Hippocampal formation (tissue), 2 donors: ENCODE measurements at places on chromosomes 6 and 20.

DNA sequence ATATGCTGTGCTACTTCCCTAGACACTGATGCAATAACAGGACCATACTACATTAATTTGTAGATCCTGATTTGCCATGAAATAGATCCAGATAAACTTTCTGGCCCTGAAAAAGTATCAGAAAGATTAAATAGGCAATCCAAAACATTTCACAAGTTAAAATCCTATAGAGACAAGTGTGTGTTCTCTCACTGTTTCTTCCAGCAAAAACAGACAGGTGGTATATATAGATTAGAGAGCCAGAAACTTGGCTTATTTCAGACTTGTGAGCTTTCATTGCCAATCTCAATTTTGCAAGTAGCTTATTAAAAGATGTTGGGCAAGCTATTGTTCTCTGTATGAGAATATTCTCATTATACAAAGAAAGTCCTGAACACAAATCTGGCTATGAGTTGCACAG lies 289.1 kb upstream of the MANEA start:
- no peak for DNase-seq

DNA sequence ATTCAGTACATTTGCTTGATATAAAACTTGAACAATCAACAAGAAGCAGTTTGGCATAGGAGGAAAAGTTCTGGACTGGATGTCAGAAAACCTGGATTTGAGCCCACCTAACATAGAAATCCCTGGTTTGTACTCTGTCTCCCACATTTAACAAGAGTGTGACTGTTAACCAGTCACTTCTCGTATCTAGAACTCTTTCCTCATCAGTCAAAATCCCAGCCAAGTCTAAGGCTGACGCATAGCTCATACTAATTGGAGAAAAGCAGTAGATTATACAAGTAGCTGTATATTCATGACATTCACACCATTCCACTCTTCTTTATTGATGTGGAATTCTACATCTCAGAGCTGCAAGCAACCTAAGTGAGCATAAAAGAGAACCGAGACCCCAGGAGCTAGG lies 222.7 kb downstream of the PHACTR1 start:
- DNase-seq, result no peak

- DNase-seq, result no peak
These were observed 216.5 kb downstream of the LY86 start for GRCh38 chr6:6804843-6805615.

DNA sequence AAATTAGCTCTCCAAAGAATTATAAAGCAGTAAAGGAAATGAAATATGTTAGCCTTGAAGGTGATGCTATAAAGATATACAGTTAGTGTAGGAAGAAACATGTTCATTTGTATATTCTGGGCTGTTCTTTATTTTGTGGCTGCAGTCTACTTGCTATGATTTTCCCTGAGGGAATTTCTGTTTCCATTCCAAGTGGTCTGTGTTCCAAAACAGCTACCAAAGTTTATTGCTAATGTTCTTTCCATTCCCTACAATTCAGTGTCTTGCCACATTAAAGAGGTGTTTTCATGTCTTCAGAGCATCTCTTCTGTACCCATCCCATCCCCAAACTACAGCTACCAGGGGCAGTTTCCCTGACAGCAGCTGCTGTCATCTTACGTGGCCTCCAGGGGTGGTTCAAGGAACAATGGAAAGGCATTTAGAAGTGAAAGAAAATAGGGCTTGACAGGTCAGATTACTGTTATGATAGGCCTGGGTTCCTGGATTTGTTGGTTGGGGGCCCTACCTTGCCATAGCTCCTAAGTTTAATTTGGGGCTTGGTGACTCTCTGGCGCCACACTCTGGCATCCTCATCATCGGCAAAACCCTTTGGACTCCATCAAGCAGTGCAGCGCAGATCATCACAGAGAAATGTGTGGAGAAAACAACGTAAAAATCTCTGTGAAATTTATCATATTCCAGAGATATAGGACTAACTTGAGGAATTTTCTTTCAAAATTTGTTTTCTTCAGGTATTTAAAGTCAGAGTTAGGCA lies 33.8 kb upstream of the AIG1 start:
- DNase-seq, result peak; percentile 15

GRCh38 chr20:4670469-4670868 lies 51.2 kb upstream of the PRND start:
- DNase-seq, result no peak

DNA sequence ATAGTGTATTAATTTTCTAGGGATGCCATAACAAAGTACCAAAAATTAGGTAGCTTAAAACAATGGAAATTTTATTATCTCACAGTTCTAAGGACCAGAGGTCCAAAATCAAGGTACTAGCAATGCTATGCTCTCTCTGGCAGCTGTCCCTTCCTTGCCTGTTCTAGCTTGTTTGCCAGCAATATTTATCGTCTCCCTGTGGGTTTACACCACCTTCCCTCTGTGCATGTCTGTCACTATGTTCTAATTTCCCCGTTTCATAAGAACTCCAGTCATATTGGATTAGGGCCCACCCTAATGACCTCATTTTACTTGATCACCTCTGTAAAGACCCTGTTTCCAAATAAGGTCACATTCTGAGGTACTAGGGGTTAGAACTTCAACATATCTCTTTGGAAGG lies 217.2 kb downstream of the IBTK start:
- no peak for DNase-seq

DNA sequence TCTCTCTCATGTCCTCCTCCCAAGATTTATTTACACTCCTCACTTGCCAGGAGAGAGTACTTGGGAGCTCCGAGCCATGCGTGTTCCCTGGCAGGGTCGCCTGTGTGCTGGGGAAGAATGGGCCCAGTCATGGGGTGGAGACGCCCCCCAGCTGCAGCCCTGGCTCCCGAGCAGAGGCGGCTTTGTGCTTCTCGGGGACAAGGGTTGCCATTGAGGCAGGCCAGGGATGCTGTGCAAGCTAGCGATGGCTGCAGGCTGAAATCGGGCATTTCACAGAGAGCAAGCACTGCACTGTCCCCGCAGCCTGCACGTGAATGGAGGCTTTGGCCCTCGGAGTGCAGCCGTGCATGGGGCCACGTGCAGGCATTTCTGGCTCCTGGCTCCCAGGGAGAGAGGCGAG lies 23.8 kb downstream of the PHACTR3 start:
- peak; percentile 95 for DNase-seq

GRCh38 chr6:136524339-136524935 lies 25.8 kb downstream of the MAP7 start:
- peak; percentile 49 for DNase-seq

GRCh38 chr6:77092971-77093370 lies 370.3 kb downstream of the HTR1B start:
- DNase-seq, result no peak

DNA sequence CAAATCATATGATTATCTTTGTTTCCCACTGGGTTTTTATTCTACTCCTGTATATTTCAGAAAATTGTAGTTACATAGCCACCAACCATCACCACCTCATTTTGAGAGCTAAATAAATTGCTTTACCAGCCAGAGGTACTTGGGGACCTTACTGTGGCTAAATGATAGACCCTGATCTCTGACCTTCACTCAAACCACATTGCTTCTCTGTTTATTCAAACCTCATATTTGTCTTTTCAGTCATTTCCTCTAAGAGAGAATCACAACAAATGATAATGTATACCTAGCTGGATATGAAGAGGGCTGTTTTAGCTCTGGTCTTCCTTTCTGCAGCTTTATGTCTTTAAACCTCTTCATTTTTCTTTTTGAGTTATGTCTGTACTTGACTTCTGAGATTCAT lies 142.8 kb downstream of the ADGB start:
- DNase-seq, result no peak

- no peak for DNase-seq
These were observed 539.3 kb upstream of the ID4 start for GRCh38 chr6:19297880-19298279.

GRCh38 chr6:113416170-113416569 lies 441.0 kb upstream of the MARCKS start:
- DNase-seq, result no peak

DNA sequence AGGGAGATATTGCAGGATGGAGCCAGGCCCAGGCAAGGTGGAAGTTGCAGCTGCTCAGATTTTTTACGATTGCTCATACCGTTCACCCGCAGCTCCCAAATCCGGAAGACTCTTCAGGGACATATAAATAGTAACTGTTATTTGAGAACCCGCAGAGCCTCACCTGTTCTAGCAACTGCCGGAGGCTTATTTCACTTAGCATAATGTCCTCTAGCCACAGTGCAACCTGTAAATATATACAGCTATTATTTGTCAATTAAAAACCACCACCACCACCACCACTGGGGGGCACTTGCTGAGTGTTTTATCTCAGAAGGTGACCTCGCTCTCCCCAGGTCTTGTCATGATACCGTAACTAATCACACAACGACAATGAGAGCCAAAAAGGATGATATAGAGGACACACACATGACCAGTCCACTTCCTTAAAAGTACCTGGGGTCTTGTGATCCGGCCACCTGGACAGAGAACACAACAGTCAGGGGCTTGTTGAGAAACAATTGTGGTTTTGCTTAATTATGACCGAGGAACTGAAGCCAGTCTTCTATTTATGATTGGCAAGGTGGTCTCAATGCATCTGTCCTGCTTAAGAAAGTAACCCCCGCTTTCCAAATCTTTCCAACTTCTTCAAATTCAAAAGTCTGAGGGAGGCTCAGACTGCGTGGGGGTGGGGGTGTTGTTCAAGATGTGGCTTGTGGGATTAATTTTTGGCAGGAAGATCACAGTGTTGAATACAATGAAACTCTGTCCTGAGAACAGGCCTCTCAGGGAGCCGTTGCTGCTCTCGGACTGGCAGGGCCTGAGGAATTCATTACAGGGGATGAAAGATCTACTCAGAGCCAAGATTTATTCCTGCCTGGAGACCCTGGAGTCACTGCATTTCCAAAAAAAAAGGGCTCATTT lies 107.7 kb upstream of the PRND start:
- DNase-seq, result peak; percentile 93

DNA sequence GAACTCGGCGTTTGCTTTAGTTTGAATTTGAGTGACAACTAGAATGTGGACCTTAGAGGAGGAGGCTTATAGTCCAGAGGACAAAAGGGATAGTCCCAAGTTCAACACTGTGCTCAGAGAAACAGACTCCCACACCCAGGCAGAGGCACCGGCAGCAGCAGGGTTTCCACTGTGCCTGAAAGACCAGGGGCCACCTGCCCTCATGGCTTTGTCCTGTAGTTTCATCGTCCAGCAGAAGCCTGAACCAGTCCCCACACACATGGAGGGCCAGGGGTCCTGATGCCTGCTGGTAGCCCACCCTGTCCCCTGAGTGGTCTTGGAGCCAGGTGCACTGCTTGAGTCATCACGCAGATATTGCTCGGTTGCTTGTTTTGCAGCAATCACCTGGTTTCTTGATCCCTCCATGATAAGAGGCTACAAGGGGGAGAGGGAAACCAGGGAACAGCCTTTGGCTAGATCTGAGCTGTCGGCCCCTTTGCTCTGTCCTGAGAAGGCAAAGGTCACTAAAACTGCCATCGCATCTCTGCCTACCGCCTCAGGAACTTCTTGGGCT lies 7.2 kb upstream of the ACSS1 start:
- DNase-seq, result no peak

DNA sequence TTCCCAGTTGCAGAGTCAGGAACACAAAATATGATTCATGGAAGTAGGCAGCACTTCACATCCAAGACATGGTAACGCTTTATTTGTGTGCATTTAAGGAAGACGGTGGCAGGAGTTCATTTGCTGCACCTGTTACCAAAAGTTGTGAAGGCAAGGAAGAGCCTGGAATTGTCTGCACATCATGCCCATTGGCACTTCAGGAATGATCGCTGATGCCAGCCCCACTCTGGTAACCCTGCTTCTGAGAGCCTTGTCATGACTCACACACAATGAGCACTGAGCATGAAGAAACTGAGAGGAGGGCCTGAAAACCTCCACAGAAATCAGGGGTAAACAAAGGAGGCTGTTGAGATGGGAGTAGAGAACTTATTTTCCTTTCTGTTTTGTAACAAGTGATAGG lies 181.1 kb downstream of the RPS12 start:
- no peak for DNase-seq

DNA sequence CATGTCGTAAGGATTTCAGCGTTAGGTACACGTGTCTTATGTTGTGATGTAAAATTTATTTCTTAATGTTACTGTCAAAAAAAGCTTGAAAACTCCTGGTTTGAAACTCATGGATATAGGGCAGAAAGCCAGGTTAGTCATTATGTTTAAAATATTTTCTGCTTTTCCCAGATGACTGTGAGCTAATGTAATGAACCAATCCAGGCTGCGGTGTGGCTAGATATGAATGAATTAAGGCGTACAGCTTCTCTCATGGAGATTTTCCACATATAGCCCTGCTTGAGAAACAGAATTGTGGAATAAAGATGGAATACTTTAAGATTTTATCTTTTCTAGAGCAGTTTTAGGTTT lies 80.3 kb upstream of the STMND1 start:
- no peak for DNase-seq

GRCh38 chr6:4994741-4995140 lies 9.1 kb downstream of the RPP40 start:
- DNase-seq, result no peak

GRCh38 chr20:50794181-50794845 lies 548 bp upstream of the BCAS4 start:
- no peak for DNase-seq

- peak; percentile 96 for DNase-seq
These were observed at the start of gene EPHA7 for GRCh38 chr6:93419304-93420162. Gene EPHA7, minus strand, starts transcription at chr6:93419559. Its CDS starts 218 bp downstream, at chr6:93419341.

GRCh38 chr20:16189371-16189770 lies 383.9 kb downstream of the KIF16B start:
- DNase-seq, result no peak

DNA sequence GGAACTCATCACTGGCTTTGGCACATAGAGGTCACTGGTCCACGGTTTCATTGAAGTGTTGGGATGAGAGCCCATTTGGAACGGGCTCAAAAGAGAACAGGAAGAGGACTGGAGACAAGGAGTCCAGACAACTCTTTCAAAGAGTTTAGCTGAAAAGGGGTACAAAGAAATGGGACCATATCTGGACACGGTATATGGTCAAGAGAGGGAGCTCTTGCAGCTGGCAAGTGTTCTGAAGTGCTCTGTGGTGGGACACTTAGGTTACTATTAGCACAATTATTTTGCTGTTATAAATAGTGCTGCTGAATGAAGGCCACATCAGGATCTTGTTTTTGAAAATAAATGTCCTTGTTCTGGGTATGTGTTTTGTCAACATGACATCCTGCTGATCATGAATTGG lies 4.6 kb downstream of the SGK2 start:
- DNase-seq, result no peak

DNA sequence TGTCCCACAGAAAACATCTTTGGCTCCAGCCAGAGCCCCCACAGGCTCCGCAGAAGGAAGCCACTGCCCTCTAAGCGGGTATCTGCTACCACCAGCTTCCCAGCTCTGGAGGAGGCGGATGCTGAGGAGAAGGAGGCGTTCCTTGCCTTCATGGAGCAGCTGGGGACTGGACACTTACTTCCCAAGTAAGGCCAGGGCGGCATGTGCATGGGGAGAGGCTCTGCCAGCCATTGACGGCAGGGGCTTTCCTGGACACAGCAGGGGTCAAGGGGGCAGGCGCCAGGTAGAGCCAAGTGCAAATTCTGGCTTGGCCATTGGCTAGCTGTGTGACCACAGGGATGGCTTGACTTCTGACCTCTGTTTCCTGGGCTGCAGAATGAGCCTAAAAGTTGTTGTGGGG lies 17.8 kb downstream of the RAB44 start:
- DNase-seq, result no peak

- DNase-seq, result peak; percentile 3
These were observed 1.7 kb downstream of the NUDT3 start for GRCh38 chr6:34390531-34391472.

GRCh38 chr20:62359043-62359490 lies 8.0 kb downstream of the LAMA5 start:
- no peak for DNase-seq

- DNase-seq, result no peak
These were observed 16.4 kb upstream of the MLN start for GRCh38 chr6:33820243-33820642.
